ENCODE measurements at places on chromosomes 16 and 17.

- DNase-seq, result no peak
These were observed 4.4 kb upstream of the HEATR3 start for GRCh38 chr16:50061326-50061725.

DNA sequence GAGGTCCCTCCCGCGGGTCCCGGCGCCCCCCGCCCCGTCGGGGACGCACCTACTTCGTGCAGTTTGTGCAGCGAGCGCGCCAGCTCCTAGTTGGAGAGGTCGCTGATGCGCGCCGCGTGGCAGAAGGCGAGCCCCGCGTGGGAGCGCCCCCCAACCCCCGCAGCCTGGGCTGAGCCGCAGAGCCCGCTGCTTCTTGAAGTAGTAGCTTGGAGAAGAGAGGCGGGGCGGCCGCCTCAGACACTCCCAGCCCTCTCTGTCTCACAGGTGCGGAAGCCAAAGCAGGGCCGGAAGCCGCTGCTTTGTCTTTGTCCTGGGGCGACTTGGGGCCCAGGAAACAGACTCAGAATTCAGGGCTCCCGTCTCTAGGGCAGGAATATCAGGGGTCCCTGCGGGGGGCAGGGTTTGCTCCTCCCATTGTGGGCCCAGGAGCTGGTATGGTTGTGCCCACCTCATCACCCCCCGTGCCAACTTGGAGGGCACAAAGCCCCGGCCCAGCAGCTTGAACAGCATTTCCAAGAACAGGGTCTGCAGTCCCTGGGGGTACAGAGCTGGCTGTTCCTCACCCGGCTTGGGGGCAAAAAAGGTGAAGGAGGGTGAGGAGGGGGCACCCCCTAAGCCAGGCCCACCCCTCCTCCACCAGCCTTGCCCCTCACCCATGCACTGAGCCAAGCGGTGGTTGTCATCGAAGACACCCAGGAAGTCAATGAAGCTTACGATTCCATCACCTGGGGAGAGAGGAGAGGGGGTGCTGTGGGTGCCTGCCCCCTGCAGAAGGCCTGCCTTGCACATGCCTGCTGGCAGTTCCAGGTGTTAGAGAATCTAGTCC is 13.5 kb downstream of the SPATA32 start:
- peak; percentile 91 for DNase-seq

- no peak for DNase-seq
These were observed 165.8 kb downstream of the MAF start for GRCh38 chr16:79434771-79435170.

DNA sequence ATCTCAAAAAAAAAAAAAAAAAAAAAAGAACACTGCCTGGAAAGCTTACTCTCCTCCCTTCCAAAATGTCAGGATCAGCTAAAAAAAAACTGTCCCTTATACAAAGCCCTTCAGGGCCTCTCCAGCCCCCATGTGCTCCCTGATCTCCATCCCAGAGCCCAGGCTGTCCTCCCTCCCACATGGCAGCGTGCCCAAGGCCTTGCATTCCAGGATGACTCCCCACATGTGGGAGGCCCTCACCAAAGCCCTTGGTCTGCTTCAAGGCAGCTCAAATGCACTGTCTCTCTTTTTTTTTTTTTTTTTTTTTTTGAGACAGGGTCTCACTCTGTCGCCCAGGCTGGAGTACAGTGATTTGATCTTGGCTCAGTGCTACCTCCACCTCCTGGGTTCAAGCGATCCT is 2.3 kb downstream of the FDXR start:
- no peak for DNase-seq

DNA sequence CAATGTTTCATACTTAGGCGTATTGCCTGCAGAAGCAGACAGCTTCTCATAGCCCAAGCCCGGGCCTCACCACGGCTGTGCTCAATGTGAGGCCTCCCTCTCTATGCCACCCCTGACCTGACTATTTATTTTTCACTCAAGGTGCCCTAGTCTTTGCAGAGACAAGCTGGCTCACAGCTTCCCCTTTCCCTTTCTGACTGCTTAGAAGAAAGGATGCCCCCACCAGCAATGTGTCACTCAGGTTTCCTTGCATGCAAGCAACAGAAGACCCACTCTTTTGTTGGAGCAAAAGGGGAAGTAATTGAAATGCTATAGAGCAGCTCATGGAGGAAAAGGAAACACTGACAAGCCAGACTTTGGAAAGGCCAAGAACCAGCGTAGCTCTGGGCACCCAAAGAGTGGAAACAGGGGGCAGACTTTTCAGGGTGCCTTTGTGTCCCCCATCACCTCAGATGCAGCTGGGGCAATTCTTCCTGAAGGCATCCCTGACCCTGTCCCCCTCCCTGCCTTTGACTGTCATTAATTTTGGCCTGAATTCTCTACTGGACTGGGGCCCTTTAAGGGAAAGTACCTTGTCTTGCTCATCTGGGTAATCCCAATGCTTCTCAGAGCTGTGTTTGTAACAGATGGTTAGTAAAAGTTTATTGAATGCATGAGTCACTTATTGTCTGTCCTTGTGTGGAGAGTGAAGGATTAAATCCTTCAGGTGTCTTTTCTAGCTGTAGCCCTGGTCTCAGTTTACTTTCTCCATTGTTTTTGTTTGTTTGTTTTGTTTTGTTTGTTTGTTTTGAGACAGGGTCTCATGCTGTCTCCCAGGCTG is 17.8 kb downstream of the RGS9 start:
- DNase-seq, result peak; percentile 67

DNA sequence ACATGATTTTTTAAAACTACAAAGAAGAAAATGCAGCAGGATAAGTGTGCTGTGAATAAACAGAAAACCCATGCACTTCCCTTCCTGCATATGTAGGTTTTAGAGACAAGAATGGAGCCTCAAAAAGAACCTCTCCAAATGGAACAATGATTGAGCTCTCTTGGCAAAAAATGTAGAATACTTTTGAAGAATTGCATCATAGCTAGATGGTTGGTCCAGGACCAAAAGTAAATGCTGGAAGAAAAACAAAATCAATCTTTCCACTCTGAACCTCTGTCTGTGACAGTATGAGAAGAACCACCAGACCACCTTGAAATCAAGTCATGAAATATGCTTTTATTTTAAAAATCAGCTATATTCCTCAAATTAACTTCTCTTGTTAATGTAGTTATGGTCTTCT is 17.5 kb downstream of the HELZ start:
- no peak for DNase-seq

DNA sequence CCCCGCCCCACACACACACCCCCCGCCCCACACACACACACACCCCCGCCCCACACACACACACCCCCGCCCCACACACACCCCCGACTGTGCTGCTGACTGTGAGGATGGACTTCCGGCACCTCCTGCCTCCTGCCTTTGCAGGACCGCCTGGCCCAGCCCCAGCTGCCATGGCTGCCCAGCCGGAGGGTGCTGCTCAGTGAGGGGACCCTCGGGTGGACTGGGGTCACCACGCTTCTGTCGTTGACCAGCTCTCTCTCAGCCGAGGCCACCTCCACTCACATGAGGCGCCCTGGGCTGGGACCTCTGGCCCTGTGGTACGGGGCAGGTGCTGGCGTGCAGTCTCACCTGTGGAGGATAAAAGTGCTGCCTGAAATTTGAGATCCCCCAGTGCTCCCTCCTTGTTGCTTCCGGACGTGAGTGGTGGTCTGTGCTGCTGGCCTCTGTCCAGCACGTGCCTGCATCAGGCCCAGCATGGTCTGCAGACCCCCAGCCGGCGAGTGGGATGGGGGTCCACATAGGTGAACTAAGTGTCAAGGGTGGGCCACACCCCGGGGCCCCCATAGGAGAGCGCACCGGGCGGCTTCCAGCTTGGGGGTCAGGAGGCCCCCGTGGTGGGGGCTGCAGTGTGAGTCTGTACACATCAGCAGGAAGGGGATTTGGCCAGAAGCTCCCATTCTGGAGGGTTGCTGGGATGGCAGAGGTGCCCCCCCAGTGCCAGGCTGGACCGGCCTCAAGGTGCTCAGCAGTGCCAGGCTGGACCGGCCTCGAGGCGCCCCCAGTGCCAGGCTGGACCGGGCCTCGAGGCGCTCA is 11.2 kb downstream of the METRNL start:
- no peak for DNase-seq

DNA sequence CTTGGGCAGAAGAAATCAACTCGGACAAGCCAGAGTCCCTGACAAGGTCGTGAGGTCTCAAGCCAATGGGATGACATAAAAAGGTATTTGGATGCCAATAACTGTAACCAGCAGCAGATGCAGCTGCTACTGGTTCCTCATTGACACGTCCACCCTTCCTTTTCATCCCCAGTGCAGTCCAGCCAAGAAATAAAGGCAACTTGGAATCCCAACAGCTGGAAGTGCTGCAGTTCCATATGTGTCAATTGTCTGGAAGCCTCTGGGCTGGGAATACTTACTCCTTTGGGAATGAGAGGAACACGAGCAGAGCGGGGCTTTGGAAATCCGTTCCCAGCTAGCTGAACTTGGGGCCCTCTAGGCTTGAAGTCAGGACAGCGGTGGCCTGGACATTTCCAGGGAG is 360.4 kb upstream of the ZFHX3 start:
- DNase-seq, result no peak

DNA sequence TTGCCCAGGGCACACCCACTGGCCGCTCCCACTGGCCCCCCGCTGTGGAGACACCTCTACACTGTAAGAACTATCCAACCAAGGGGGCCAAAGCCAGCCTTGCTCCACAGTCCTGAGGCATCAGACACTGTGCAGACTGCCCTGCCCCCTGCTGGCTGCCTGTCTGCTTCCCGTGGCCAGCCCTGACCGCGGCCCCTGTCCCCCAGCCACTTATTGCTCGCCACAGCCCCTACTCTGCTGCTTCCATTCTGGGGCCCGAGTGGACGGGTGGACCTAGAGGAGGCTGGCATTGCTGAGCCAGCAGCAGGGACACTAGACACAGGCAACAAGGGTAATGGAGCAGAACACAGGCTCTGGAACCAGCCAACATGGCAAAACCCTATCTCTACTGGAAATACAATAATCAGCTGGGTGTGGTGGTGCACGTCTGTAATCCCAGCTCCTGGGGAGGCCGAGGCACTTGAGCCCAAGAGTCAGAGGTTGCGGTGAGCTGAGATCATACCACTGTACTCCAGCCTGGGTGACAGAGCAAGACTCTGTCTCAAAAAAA is 19.7 kb upstream of the LRRC37A3 start:
- DNase-seq, result peak; percentile 60

- DNase-seq, result peak; percentile 76
These were observed 507 bp downstream of the CIITA start for GRCh38 chr16:10877472-10877946.

DNA sequence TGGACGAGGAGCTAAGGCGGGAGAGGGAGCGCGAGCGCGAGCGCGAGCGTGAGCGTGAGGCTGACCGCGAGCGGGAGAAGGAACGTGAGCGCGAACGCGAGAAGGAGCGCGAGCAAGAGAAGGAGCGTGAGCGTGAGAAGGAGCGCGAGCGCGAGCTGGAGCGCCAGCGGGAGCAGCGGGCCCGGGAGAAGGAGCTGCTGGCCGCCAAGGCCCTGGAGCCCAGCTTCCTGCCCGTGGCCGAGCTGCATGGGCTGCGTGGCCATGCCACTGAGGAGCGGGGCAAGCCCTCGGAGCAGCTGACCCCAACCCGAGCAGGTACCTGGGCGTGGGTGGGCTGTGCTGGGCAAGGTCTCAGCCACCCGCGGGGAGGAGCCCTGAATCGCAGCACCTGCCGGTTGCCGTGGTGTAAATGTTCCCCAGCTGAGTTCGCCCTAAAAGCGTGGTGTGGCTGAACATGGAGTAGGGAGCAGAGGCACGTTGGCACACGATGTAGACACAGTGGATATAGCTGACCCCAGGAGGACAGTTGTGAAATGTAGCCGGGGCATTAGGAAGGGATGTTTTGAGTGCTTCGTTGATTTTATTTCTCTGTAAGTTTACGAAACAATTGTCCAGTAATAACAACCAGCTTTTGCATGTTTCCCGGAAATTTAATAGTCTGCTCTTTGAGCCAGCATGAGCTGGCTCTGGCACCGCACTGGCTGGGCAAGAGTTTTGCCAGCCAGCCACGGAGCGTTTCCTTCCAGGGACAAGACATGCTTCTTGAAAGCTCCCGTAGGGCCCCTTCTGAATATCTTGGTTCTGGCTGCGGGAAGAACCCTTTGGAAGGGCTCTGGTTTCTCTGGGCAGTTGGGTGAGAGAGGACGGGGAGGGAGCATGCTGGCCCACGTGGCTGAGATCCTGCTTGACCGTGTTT is 32.1 kb downstream of the GINS2 start:
- no peak for DNase-seq

- no peak for DNase-seq
These were observed 173.6 kb upstream of the DYNLRB2 start for GRCh38 chr16:80367037-80367658.

- no peak for DNase-seq
These were observed 400 bp upstream of the CEP112 start for GRCh38 chr17:66192378-66192687.

DNA sequence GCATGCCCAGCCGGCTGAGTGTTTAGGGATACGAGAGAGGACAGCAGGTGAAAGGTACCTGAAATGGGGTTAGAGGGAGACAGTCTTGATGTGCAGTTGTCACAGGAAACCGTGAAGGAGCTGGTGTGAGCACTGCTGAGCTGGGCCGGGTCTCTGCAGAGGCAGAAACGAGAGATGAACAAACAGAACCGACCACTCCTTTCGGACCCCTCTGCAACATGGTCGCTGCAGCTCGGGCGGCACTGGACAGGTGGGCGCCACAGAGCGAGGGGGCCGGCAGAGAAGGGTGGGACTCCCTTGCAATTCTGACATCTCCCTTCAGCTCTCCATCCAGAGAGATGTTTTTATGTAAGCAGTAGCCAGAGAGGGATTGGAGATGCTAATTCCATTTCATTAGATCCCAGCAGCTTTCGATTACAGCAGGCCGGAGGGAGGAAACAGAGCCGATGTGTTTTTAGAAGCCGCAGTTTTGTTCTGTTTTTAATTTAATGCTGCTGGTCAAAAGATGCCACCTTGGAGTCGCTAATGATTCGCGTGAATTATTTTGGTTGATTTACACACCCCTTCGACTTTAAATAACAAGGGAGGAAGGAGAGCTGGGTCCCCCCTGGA is 86.3 kb upstream of the RPL38 start:
- DNase-seq, result no peak

DNA sequence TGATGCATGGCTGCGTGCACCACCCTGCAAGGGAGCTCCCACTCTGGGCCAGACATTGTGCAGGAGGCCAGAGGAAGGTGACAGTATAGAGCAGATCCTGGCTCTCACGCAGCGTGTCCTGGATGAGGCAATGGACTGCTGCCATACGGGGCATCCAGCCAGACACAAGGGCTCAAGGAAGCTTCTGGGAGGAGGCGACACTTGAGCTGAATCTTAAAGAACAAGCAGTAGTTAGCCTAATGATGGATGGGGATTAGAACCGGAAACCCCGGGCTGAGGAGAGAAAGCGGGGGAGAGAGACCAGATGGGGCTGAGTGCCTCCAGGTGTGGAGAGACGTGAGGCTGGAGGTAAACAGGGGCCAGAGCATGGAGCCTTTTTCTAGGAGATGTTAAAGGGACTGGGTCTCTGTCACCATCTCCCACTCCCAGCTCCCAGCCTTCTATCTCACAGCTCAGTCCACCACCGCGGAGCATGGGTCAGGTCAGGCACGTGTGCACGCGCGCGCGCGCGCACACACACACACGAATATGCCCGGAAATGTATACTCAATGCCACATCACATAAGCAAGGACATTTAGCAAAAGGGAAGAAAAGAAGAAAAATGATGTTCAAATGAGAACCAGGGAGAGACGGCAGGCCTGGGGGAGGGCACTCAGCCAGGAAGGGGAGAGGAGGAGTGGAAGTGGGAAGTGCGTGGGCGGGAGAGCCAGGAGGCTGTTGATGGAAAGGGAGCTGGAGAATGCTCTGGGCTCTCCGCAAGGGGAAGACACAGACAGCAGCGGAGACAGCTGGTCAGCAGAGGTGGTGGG is 46.3 kb downstream of the CCDC42 start:
- no peak for DNase-seq
